Lung (tissue), 17 donors: ENCODE measurements at places on chromosomes 6 and 20.
A peak's percentile ranks its signal among the peaks of the same experiment; 100 is the strongest.

- H3K27ac ChIP-seq, result no peak overlapping the region
- H3K27me3 ChIP-seq, result no peaks in the 10 kb centered on the region
- no peak for DNase-seq
- H3K4me3 ChIP-seq, result no peak overlapping the region
Observed at GRCh38 chr6:14086701-14087100, 30.9 kb upstream of the CD83 start.

DNA sequence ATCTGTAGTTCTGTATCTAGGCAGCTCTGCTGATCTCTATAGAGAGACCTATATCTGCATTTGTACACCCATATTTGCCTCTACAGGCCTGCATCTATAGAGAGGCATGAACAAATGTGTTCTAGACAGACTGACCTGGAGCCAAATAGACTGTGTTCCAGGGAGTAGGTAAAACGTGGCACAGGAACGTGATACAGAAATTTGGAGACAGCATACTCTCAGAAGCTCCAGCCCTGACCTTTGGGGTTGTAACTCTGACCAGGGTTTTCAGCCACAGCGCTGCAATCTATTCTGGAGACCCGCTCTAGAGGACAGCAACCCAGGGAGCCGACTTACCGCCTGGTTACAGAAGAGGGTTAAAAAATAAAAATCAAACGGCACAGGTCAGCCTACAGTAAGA is 983 bp downstream of the RBBP9 start:
- H3K27ac ChIP-seq, result no peak overlapping the region
- H3K36me3 ChIP-seq, result peaks cover 6% of the 10 kb centered on the region
- peaks cover 6% of the 10 kb centered on the region for H3K4me1 ChIP-seq
- DNase-seq, result no peak
- H3K4me3 ChIP-seq, result no peak overlapping the region
- no peaks in the 10 kb centered on the region for H3K27me3 ChIP-seq

GRCh38 chr6:16547587-16547986 is 213.7 kb downstream of the ATXN1 start:
- peaks cover 10% of the 10 kb centered on the region for H3K4me1 ChIP-seq
- no peak for DNase-seq
- H3K36me3 ChIP-seq, result peaks cover 2% of the 10 kb centered on the region
- H3K27me3 ChIP-seq, result no peaks in the 10 kb centered on the region
- H3K27ac ChIP-seq, result no peak overlapping the region

DNA sequence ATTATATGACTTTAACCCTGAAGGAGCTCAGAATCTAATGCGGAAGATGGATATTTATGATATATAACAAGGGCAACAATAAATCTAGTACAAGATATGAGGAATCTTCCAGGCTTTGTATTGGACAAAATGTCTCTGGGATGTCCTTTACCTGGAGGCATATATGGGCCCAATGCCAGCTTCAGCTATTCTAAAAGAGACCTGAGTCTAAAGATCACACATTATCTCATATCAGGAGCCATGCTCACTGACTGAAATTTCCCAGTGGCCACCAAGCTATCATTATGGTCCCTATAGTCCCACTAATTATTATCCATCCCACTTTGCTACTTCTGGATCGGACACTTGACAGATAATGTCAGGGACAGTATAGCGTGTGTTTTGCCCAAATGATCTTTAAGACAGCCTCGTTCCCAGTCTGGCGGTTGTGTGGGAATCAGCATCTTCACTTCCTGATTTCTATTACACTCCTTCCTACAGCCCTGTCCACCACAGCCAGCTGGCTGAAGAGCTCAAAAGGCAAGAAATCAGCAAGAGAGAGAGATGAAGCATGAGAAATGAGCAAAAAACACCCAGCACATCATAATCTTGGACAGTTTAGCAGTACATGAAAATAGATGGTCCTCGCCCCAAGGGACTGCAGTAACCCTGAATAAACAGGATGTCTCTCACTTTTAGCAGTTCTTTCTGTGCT is 34.9 kb downstream of the KLHL31 start:
- H3K36me3 ChIP-seq, result no peaks in the 10 kb centered on the region
- DNase-seq, result peak; percentile 50
- peaks cover 11% of the 10 kb centered on the region for H3K4me1 ChIP-seq
- H3K27ac ChIP-seq, result no peak overlapping the region
- no peaks in the 10 kb centered on the region for H3K27me3 ChIP-seq
- no peak overlapping the region for H3K4me3 ChIP-seq

DNA sequence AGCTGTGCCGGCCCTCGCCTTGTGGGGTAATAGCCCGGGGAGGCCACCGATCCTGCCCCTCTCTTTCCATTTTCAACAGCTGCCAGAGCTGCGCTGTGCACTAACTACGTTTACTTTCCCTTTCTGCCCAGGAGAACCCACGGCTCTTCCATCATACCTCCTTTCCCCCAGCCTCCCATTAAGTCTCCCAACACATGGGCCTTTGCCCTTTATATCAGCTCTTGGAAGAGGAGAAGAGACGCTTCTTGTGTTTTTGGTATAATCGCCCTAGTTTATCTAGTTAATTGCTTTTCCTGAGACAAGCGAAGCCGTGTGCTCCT is 637 bp downstream of the UBR2 start:
- H3K4me3 ChIP-seq, result peak overlapping the region; percentile 93
- DNase-seq, result no peak
- no peaks in the 10 kb centered on the region for H3K4me1 ChIP-seq
- no peaks in the 10 kb centered on the region for H3K27me3 ChIP-seq

- peaks cover 20% of the 10 kb centered on the region for H3K4me1 ChIP-seq
- H3K36me3 ChIP-seq, result peaks cover 19% of the 10 kb centered on the region
- H3K4me3 ChIP-seq, result no peak overlapping the region
- H3K27ac ChIP-seq, result no peak overlapping the region
- DNase-seq, result no peak
Observed at GRCh38 chr6:53029761-53030160, 34.7 kb upstream of the GSTA4 start.

GRCh38 chr6:3751077-3751729 is at the start of gene PXDC1:
TSS of gene PXDC1 (minus strand) at chr6:3751713. CDS start at chr6:3751531, 182 bp downstream.
- H3K4me3 ChIP-seq, result peak within 1 kb of the TSS; percentile 83
- no peak for DNase-seq
- H3K4me1 ChIP-seq, result peaks cover 3% of the 10 kb centered on the region
- H3K27me3 ChIP-seq, result no peaks in the 10 kb centered on the region
- no peaks in the 10 kb centered on the region for H3K36me3 ChIP-seq

DNA sequence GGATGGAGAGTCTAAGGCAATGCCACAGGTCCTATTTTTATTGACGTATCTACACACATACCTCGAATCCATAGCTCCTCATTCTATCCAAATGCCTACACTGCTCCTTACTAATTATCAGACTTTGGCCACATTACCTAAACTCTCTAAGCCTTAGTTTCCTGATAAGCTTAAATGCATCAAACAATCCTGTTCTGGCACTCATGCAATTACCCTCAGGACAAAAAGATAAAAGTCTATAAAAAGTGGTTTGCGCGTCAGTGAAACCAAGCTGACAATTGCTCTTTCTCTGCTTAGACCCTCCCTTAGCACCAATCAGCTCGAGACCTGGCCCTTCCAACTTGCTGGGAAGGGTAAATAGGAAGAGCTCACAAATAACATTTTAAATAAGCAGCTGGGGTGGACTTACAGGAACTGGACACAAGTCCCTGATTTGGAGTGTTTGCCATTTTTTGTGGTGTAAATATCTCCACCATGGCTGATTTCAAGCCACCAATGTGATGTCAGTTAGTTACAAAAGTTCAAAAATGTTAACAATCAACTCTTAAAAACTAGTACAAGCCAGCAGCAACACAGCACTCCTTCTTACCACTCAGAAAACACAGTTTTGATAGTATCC is 7.2 kb upstream of the PLEKHG1 start:
- no peak for DNase-seq
- H3K36me3 ChIP-seq, result no peaks in the 10 kb centered on the region
- no peak overlapping the region for H3K27ac ChIP-seq

- no peaks in the 10 kb centered on the region for H3K4me1 ChIP-seq
- no peak overlapping the region for H3K4me3 ChIP-seq
- H3K27me3 ChIP-seq, result no peaks in the 10 kb centered on the region
- no peak overlapping the region for H3K27ac ChIP-seq
- no peaks in the 10 kb centered on the region for H3K36me3 ChIP-seq
- DNase-seq, result peak; percentile 78
Observed at GRCh38 chr20:20837574-20838021, 125.2 kb upstream of the RALGAPA2 start.

DNA sequence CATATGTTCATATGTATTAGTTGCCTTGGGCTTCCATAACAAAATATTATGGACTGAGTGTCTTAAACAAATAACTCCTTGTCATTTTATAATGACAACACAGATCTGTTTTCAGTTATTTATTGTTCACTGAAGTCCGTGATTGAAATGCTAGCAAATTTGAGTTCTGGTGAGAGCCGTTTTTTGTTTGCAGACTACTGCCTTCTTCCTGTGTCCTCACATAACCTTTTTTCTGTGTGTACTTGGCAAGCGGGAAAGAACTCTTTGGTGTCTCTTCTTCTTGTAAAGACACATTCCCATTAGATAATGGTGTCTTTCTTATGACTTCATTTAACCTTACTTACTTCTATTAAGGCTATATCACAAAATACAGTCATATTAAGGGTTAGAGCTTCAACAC is 482.9 kb upstream of the EYS start:
- H3K36me3 ChIP-seq, result no peaks in the 10 kb centered on the region
- no peak overlapping the region for H3K27ac ChIP-seq
- no peaks in the 10 kb centered on the region for H3K4me1 ChIP-seq
- H3K27me3 ChIP-seq, result no peaks in the 10 kb centered on the region

DNA sequence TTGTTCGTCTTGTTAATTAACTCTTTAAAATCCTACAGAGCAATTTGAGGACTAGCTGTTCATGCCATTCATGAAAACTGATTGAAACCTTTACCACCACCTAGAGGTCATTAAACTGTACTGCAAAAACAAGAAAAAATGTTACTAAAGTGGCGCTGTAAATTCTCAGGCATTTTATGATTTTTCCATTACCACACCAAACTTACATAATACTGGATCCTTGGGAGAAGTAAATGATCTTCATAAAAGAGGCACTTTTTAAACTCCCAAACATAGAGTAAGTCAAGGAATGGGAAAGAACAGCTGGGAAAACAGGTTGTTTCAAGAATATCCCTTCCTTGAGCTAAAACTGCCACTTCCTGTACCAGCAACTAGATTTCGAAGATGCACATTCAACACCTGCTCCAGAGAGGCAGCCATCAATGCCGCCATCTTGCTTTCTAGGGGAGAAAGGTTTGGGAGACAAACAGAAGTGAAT is 54.3 kb downstream of the MYLIP start:
- DNase-seq, result peak; percentile 78
- H3K4me1 ChIP-seq, result no peaks in the 10 kb centered on the region
- no peaks in the 10 kb centered on the region for H3K36me3 ChIP-seq
- H3K27ac ChIP-seq, result no peak overlapping the region
- H3K4me3 ChIP-seq, result no peak overlapping the region
- no peaks in the 10 kb centered on the region for H3K27me3 ChIP-seq

DNA sequence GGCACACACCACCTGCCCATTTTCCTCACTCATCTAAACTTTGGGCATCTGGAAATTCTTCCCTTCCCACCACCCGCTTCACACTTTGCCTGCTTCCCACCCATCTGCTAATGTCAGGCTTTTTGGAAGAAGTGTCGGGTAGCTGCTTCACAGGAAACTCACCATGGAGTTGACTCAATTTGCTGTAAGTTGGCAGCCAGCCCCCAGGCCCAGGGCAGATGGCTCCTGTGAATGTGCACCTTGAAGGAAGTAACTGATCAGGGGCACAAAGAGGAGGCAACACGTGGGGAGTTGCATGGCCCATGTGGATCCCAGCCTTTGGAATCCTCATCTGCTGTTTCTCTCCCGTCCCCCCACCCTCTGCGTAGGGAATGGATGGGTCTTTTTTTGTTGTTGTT is 87.3 kb downstream of the PPP1R14C start:
- no peaks in the 10 kb centered on the region for H3K36me3 ChIP-seq
- DNase-seq, result no peak
- no peak overlapping the region for H3K27ac ChIP-seq

- no peak overlapping the region for H3K27ac ChIP-seq
- DNase-seq, result no peak
- no peaks in the 10 kb centered on the region for H3K4me1 ChIP-seq
- no peaks in the 10 kb centered on the region for H3K36me3 ChIP-seq
Observed at GRCh38 chr20:59741073-59741472, 136.7 kb downstream of the PHACTR3 start.

DNA sequence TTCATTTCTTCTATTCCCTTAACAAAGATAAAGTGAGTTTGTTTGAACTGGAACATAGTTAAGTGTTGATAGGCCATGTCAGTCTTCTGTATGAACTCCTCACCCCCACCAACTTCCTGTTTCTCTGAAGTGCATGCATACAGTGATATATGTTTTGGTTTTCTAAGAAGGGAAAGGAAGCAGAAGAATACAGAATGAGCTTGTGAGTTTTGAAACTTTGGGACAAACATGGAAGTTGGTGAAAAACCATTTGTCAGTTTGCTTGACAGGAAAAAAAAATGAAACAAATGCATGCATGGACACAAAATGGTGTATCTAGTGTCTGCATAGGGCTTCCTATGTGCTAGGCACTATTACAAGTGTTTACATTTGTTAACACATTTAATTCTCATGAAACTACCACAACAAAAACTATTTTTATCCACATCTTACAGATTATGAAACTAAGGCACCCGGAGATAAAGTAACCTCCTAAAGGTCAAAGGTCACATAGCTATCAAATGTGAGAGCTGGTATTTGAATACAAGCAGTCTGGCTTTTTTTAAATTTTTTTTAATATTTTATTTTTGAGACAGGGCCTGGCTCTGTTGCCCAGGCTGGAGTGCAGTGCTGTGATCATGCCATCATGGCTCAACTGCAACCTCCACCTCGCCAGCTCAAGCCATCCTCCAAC is 105.9 kb downstream of the ADGRB3 start:
- H3K36me3 ChIP-seq, result no peaks in the 10 kb centered on the region
- peaks cover 7% of the 10 kb centered on the region for H3K4me1 ChIP-seq
- no peaks in the 10 kb centered on the region for H3K27me3 ChIP-seq
- H3K27ac ChIP-seq, result no peak overlapping the region
- H3K4me3 ChIP-seq, result no peak overlapping the region

GRCh38 chr20:8271727-8272126 is 139.7 kb downstream of the PLCB1 start:
- H3K4me1 ChIP-seq, result no peaks in the 10 kb centered on the region
- no peaks in the 10 kb centered on the region for H3K27me3 ChIP-seq
- no peaks in the 10 kb centered on the region for H3K36me3 ChIP-seq

GRCh38 chr6:160378218-160378617 is 30.0 kb downstream of the SLC22A3 start:
- no peak overlapping the region for H3K27ac ChIP-seq
- DNase-seq, result no peak
- no peaks in the 10 kb centered on the region for H3K27me3 ChIP-seq
- H3K4me1 ChIP-seq, result no peaks in the 10 kb centered on the region
- no peak overlapping the region for H3K4me3 ChIP-seq

DNA sequence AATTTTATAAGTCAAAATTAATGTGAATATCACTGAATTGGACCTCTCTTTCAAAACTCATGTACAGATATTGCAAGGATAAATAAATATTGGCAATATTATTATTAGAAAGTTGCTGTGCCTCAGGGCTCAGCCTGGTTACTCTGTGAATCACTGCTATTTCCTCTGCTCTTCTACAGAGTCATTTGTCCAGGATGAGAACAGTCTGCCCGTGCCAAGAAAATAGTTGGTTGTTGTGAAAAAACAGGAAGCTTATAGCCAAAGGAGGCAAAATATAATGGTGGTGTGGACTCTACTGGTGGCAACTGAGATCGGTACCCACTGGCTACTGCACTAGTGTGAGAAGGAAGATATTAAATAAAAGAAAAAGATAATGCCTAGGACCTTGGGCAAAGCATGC is 93.6 kb downstream of the RIMS1 start:
- no peaks in the 10 kb centered on the region for H3K4me1 ChIP-seq
- no peak for DNase-seq
- no peaks in the 10 kb centered on the region for H3K36me3 ChIP-seq
- H3K27me3 ChIP-seq, result no peaks in the 10 kb centered on the region
